GM04504 (cell line): ENCODE measurements at places on chromosomes 5 and 9.

DNA sequence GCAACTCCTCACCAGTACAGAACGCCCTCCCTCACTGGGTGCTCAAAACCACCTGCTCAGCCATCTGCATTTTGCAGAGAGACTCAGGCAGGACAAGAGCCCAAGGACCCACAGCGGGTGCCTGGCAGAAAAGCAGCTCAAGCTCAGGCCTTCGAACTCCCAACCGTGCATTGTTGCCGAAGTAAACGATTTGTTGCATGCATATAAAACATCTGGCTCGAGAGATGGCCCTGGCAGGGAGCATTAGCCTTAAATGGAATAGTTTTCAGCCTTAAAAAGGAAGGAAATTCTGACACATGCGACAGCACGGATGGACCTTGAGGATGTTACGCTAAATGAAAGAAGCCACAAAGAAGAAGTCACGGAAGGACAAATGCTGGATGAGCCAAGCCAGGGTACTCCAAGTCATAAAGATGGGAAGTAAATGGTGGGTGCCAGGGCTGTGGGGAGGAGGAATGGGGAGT is 160.4 kb upstream of the PHYKPL start:
- no peak for DNase-seq

DNA sequence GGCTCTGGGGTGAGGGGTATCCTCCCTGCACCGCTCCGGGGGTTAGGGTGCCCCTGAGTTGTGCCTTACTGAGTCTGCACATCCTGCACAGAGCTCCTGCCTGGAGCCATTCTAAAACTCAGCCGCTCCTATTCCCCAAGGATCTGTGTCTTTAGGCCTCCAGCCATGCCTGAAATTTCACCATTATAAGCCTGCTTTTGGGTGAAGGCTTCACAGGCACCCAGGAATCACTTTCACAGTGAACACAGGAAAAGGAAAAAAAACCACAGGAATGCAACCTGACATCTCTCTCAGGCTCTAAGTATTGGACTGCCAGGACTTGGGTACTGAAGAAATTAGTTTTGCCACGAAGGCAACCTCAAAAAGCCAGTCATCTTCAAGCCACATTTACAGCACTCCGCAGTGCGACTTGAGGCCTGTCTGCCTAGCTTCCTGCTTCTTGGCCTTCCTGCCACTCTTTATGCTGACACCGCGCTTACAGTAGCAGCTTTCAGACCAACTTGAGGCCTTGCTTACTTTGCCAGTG is 30.9 kb downstream of the GALNT10 start:
- DNase-seq = peak; percentile 75

DNA sequence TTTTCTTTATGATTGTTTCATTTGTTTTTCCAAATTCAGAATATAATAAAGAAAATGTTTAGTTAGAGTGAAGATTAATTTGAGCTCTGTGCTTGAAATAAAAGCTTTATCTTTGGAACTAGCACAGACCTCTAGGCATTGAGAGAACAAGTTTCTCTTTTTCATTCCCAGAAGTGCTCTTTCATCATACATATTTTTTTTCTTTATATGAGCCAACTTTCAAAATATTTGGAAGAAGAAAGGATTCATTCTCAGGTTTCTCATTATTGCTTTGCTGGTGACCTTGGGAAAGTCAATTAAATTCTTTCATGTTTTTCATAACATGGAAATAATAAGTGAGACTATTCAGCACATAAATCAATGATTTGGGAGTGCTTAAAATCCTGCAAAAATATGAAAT is 16.8 kb downstream of the CTXN3 start:
- no peak for DNase-seq

DNA sequence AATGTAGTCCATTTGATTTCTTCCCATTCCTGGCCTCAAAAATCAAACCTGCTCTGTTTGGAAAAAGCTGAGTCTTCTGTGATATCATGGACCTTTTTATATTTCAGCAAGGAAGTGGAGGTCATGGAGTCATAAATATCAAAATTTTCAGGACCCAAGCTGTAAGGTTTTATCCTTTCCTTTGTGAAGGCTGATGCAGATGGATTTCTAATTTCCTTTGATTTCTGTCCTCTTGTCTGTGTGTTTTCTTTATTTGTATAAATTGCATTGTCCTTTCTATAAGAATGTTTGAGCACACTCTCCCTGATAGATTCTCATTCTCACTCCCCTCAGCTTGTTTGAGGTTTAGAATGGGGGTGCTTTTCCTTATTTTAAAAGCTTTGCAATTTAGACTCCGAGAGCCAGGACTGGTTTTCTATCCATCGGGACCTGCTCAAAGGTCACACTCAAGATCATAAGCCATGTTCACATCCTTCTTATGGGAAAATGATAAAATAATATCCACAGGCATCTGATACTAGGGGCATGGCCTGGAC is 127.4 kb upstream of the TMEM161B start:
- no peak for DNase-seq

- DNase-seq = peak; percentile 40
Observed at GRCh38 chr5:149060325-149060724, 2.5 kb downstream of the SH3TC2 start.

DNA sequence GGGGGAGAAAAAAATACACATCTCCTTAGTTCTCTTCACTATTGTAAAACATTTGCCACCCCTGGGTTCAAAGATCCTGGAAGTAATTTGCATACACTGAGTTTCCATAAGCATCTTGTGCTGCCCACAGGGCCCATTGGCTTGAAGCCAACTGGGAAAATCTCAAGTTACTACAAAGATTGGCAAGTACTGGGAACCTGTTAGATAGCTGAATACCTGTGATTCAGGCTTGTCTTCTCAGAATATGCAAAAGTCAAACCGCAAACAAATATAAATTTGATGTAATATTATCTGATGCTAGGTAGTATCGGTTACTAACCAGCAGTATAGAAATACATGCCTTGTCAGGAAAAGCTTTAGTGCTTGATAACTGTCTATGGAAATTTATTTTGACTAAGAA is 156.9 kb upstream of the FST start:
- no peak for DNase-seq

DNA sequence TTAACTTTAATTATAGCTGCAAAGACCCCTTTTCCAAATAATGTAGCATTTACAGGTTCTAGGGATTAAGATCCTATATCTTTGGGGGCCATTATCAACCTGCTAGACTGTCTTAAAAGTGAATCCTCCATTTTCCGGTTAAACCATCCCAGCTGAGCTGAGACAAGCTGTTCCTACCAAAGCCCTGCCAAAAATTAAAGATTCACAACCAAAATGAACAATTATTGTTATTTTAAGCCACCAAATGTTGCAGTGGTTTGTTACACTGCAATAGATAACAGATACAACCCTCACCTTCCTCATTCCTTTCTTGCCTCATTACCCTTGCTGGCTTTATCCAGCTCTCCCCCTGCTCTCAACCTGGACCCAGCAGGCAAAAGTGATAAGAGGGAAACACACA is 343.4 kb downstream of the CDK5RAP2 start:
- DNase-seq = no peak

- DNase-seq = no peak
Observed at GRCh38 chr9:135260221-135261180, 173.0 kb downstream of the OLFM1 start.
